A549 (cell line): ENCODE measurements at places on chromosomes 12 and 14. TPM values are rescaled to one million over a fixed set of nuclear protein-coding genes. Genes with fewer than 3 reads are reported as not detected.
A peak's percentile ranks its signal among the peaks of the same experiment; 100 is the strongest.

The HOTAIR gene
- polyA plus RNA-seq = 0.35 to 0.71 TPM (median 0.71 TPM) in 3 replicates

- DNase-seq = no peak
Measured at GRCh38 chr14:91392623-91393303, 24.9 kb downstream of the CCDC88C start.

The SERPINA9 gene
- polyA plus RNA-seq = not detected in 3 replicates

- peak; percentile 58 for DNase-seq
Measured at GRCh38 chr14:106844608-106845285, 1318.4 kb downstream of the TMEM121 start.

- peak; percentile 23 for DNase-seq
Measured at GRCh38 chr14:50007123-50007903, 109.1 kb downstream of the VCPKMT start.

GRCh38 chr14:94636744-94637412 lies 24.7 kb downstream of the SERPINA3 start:
- DNase-seq = peak; percentile 48

DNA sequence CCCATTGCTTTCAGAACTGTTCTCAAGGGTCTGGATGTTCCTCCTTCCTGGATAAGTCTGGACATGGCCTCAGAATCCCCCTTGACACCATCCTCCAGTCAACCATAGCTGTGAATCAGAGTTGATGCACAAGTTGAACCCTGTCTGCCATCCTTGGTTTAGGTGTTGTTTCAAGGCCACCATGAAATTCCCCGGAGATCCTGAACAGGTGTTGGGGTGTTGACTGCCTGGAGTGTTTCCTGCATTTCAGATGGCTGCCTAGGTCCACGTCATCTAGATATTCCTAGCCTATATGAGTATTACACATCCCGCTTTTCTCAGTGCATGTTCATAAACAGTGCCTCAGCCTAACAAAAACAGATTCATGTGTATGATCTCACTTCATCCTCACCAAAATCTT lies 86.7 kb upstream of the PWP1 start:
- no peak for DNase-seq

The RNASE7 gene
- not detected in 3 replicates for polyA plus RNA-seq

DNA sequence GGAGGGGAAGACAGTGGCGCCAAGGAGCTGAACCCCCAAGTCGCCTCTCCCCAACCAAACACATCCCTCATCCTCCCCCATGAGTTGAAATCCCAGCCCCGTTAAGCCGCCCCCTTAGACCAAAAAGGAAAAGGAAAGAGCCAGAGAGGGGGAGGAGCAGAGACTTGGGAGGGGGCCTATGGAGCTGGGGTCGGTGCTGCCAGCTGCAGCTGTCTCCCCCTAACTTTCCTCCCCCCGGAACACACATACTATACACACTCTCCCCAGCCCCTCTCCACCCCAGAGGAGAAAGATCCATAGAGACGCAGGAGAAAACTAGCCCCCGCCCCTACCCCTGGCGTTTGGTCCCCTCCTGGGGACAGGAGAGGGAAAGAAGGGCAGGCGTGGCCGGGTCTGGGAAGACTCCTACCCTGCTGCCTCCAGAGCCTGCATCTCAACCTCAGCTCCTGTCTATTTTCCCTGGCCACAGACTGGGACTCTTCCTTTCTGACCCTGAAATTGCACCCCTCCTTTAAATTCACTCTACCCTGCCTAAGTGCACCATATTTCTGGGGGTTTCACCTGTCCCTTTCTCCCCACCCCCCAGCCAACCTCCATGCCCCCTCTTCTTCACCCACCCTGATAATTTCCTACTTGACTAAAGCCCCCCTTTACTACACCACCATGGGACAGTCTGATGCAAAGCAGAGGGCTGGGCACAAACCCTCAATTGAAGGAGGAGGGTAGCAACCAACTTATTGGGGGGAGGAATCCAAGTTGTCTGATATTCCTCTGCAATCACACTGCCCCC lies 1.7 kb upstream of the HOXC9 start:
- no peak for DNase-seq

GRCh38 chr12:113935459-113935858 lies 30.7 kb downstream of the RBM19 start:
- no peak for DNase-seq

The FIGNL2 gene
- 0.36 to 0.46 TPM (median 0.38 TPM) in 3 replicates for polyA plus RNA-seq

- DNase-seq = peak; percentile 46
Measured at GRCh38 chr12:6084261-6084968, 40.1 kb downstream of the VWF start.

GRCh38 chr14:101367421-101368261 lies 193.7 kb upstream of the DIO3 start:
- no peak for DNase-seq

The IQSEC3 gene
- polyA plus RNA-seq = not detected in 3 replicates

GRCh38 chr14:94058128-94058673 lies 22.8 kb downstream of the DDX24 start:
- DNase-seq = no peak

DNA sequence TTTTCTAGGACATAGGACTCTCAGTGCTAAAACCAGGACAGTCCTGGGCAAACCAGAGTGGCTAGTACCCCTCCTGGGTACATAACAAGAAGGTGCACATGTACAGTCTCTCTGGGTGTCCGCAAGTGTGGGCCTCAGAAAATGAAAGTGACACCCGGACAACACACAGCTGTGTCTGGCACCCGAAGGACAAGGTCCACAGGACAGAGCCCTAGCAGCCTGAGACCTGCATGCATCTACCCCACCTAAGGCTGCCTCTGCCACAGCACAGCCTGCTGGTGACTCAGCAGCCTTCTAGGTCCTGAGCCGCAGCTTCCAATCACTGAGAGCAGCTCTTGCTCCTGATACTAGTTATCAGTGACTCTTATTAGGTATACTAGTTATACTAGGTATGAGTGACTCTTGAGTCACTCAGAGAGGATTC lies 784.1 kb upstream of the TBX3 start:
- DNase-seq = peak; percentile 53

DNA sequence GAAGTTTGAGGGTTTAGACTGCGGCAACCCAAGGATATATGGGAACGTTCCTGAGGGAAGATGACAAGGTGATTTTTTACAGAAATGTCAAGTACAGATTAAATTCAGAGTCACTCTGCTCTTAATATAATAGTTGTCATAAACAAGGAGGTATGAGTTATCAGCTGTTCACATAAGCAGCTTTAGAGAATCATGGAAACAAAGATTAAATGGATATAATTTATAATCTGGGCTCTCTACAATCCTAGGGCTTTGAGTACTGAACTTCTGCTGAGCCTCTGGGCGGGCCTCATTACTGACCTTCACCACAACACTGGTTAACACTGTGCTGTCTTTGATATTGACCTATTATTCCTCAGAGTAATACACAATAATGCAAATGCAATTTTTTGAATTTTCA lies 577.8 kb downstream of the RPS29 start:
- DNase-seq = no peak

GRCh38 chr14:69654116-69654515 lies 42.7 kb downstream of the SUSD6 start:
- peak; percentile 54 for DNase-seq

DNA sequence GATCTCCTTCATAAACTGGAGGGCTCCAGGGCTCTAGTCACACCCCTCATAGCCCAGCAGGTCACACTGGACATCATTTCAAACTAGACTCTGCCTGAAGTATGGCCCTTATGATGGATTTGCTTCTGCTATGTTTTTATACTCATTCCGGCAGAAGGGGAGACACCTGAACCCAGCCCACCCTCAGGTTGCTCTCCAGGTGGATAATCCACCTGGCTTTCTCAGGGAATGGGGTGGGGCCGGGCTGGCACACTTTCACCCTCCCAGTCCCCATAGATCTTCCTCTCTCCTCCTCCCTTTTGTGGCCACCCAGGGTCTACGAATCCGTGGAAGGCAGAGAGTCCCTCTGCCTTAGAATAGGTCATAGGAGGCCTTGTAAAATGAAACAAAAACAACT lies 9.8 kb upstream of the KRT73 start:
- DNase-seq = no peak

DNA sequence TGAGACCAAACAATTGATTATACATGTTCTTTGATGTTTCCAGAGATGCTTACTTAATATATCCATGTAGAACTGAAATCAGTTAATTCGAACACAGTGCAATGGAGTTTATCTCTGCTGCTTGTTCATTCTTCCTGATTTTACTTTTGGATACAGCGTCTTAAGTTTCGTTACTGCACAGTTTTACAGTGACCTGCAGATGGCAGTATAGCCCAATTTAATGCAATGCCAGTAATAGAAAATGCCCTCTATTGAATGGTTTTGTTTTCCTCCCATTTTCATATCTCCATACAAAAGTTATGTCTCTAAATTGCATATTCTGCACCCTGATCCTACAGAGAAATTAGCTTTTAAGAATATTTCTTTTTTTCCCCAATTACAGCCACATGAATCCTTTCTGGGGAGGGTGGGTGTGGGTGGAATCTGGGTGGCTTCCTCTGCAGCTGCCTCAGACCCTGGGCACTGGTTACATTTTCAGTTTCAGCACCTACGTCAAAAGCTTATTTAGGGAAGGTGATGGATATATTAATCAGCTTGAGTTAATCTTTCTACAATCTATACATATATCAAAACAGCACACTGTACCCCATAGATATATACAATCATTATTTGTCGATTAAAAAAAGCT lies 101.1 kb upstream of the DCD start:
- DNase-seq = peak; percentile 64

DNA sequence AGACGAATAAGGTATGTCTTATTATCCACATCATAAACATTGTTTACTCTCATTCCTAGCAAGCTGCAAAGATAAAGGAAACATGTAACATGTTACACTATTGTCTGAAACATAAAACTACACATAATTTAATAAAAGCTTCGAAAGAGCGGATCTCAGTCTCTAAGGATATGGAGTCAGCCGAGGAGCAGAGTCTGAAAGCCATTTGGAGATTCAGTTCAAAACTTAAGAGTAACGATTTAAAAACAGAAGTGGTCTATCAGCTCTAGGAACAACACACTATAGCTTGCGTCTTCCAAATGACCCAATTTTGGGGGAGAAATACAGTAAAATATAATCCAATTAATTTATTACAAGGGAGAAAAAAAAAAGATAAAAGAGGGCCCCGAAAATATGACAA lies 775 bp downstream of the NEMF start:
- no peak for DNase-seq

The CAPZA3 gene
- polyA plus RNA-seq = not detected in 3 replicates

- DNase-seq = no peak
Measured at GRCh38 chr12:47504775-47505446, 200.9 kb downstream of the RPAP3 start.

DNA sequence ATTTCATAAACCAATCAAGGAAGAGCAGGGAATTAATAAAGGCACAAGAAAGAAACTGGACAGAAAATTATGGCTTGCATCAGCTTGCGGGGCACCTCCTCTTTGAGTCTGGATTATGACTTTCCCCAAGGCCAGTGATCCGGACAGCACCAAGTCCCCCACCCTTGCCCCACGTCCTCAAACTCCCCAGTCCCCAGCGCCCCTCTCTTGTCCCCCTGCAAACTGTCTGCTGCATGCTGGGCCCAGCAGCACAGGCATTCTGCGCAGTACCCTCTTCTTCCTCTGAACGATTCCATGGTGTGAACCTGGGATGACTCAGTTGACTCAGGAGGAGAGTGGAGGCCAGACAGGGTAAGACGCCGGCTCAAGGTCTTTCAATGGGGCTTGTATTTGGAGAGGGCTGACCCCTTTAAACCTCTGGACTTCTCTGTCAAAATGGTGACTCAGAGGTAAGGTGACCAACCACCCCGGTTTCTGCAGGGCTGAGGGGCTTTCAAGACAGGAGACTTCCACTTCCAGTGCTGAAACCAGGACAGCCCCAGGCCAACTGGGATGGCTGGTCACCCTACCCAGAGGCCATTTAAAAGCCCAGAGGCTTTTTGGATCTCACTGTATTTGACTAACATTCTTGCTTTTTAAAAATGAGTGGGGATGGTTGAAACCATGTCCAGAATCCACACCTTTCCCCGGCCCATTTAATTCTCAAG lies 13.5 kb downstream of the C14orf132 start:
- DNase-seq = peak; percentile 19

The CLEC4A gene
- polyA plus RNA-seq = 0.17 TPM in 1 of 3 replicates, not detected in the others

The RNASE1 gene
- 0.13 to 0.55 TPM (median 0.16 TPM) in 3 replicates for polyA plus RNA-seq

The CCDC196 gene
- not detected in 3 replicates for polyA plus RNA-seq

The PTGER2 gene
- 0.51 to 1.2 TPM (median 0.55 TPM) in 3 replicates for polyA plus RNA-seq

- DNase-seq = peak; percentile 30
Measured at GRCh38 chr12:69534389-69534822, 50.9 kb upstream of the CCT2 start.

- no peak for DNase-seq
Measured at GRCh38 chr14:65854215-65854614, 441.7 kb downstream of the FUT8 start.

- DNase-seq = peak; percentile 86
Measured at GRCh38 chr14:104680806-104681688, 8.4 kb upstream of the INF2 start.

- DNase-seq = no peak
Measured at GRCh38 chr12:6928022-6928702, 403 bp downstream of the ATN1 start.

The METTL3 gene
- polyA plus RNA-seq = 63.2 to 66.3 TPM (median 65.2 TPM) in 3 replicates

The DLK1 gene
- 0.06 to 0.08 TPM in 2 of 3 replicates, not detected in the other for polyA plus RNA-seq

GRCh38 chr12:72094490-72094889 lies 155.8 kb downstream of the TPH2 start:
- no peak for DNase-seq

GRCh38 chr12:32493282-32493681 lies 93.9 kb downstream of the FGD4 start:
- no peak for DNase-seq

DNA sequence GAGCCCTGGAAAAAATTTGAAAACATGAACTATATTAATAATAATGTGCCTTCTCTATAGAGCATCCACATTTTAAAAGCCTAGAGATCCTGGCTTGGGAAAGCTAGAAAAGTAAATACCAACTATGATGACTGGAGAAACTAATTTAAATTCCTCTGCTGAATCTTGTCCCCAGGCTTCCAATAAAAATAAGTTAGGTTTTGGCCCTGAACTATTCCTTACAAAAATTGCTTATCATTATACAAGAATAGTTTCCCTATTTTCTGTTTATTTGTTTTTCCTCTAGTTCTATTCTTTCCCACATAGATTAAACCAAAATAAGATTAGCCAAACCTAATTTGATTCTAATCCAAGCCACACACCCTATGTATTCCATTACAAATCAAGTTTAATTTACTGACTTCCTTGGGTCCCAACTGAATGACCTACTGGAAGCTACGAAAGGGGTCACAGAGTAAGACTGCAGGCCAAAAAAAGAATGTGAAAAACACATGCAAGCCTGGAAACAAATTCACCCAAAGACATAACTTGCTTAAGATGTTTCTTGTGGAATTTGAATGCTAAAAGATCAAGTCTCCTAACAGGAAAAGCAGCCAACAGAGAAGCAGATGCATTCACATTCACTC lies 133.0 kb downstream of the PAWR start:
- no peak for DNase-seq

DNA sequence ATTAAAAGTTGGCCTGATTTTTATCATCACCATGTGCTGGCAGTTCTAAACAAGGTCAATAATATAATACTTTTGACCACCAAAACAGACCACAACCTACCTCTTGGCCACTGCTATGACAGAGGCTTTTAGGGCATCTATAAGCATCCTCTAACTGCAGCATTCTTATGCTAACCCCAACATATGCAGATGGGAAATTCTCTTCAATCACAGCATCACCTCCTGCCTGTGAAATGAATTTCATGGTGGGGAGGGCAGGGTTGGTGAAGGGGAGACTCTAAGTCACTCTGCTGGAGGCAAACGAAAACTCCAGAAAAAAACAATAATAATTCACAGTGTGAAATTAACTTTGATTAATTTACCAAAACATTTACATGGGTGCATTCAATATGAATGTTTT lies 78.8 kb upstream of the FAR2 start:
- DNase-seq = no peak

The ACYP1 gene
- polyA plus RNA-seq = 30.0 to 34.3 TPM (median 33.3 TPM) in 3 replicates

The CELA1 gene
- polyA plus RNA-seq = not detected in 3 replicates

The CLEC9A gene
- polyA plus RNA-seq = not detected in 3 replicates

The SCARB1 gene
- polyA plus RNA-seq = 151 to 160 TPM (median 154 TPM) in 3 replicates
